WERI-Rb-1 (cell line): ENCODE measurements at places on chromosomes 7 and 10.

GRCh38 chr7:47666164-47666862 lies 84.4 kb upstream of the TNS3 start:
- no peak for DNase-seq

DNA sequence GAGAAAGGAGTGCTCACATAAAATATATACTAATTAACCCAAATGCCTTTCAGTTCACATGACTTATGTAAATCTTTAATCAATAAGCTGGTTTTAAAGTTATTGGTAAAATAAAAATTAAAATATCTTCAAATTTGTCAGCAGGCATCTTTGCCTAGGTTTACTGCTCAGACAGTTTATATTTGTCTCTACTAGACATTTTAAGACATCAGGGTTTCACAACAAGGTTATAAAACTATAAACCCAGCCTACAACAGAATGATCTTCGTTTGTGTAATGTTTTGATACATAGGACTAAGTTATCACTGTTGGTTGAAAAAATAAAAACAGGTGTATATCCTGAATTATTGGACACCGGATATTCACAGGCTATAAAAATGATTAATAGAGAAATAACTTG lies 67.4 kb downstream of the TYW1B start:
- DNase-seq = no peak

DNA sequence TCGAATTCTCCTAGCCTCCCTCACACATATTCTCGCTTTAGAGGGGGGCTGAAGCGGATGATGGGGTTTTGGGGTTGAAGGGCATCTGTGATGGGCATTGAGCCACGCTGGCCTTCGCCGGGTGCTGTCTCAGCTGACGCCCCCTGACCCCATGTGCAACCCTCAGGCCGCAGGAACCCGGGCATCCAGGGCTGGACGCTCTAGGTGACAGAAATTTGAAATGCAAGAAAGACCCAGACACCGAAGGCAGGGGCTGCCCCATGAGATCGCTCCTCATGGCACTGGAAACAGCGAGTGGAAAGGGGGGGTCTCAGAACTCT lies 664 bp upstream of the C10orf88 start:
- no peak for DNase-seq

DNA sequence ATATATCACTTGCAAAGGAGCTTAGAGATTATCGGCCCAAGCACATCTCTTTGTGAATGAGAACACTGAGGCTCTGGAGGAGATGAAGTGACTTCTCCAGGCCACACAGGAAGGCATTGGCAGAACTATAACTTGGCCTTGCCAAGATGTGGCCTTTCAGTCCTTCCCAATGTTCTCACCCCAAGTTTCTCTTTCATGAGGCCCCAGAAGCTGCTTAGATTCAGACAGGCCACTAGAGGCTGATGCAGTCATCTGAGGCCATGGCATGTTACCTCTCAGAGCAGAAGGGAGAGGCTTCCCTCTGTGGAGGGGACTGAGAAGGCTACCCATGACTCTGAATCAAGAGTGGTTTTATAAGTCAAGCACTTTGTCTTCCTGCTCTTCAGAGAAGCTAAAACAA lies 1003.7 kb downstream of the LRMDA start:
- no peak for DNase-seq

- DNase-seq = no peak
Observed at GRCh38 chr10:126337251-126337810, 50.9 kb downstream of the ADAM12 start.
